Stimulated activated CD4-positive, alpha-beta T cell treated with anti-CD3 and anti-CD28 coated beads, Interleukin-12 subunit alpha, Interleukin-12 subunit beta, amount 100 ng/mL, for 48 hours (primary cell): ENCODE measurements at places on chromosomes 5 and 9.

DNA sequence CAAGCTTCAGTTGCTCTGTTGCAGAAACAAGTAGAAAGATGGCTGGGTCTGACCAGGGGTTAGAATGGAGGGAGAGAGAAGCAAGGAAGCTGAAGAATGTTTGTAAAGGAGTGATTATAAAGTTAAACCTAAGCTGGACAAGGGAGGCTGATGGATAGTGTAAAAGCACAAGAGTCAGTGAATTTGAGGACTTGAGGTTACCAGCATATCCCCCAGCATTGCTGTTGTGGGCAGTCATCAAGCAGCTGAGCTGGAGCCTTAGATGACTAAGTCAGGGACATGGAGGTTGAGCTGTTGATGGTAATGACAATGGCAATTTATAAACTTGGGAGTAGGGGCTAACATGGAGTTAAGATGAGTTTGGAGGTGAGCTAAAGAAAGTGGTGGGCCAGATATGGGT, 131.5 kb downstream of the ERCC6L2 start:
- no peak for DNase-seq

- no peak for DNase-seq
Observed at GRCh38 chr5:179822444-179822990, 1.8 kb downstream of the SQSTM1 start.

GRCh38 chr5:133232011-133232410, 180.2 kb downstream of the HSPA4 start:
- DNase-seq: no peak

DNA sequence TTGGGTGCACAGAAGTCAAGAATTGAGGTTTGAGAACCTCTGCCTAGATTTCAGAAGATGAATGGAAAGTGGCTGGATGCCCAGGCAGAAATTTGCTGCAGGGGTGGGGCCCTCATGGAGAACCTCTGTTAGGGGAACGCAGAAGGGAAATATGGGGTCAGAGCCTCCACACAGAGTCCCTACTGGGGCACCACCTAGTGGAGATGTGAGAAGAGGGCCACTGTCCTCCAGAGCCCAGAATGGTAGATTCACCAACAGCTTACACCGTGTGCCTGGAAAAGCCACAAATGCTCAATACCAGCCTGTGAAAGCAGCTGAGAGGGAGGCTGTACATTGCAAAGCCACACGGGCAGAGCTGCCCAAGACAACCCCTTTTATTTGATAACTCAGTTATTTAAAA, 383.5 kb downstream of the TLE4 start:
- DNase-seq: no peak

DNA sequence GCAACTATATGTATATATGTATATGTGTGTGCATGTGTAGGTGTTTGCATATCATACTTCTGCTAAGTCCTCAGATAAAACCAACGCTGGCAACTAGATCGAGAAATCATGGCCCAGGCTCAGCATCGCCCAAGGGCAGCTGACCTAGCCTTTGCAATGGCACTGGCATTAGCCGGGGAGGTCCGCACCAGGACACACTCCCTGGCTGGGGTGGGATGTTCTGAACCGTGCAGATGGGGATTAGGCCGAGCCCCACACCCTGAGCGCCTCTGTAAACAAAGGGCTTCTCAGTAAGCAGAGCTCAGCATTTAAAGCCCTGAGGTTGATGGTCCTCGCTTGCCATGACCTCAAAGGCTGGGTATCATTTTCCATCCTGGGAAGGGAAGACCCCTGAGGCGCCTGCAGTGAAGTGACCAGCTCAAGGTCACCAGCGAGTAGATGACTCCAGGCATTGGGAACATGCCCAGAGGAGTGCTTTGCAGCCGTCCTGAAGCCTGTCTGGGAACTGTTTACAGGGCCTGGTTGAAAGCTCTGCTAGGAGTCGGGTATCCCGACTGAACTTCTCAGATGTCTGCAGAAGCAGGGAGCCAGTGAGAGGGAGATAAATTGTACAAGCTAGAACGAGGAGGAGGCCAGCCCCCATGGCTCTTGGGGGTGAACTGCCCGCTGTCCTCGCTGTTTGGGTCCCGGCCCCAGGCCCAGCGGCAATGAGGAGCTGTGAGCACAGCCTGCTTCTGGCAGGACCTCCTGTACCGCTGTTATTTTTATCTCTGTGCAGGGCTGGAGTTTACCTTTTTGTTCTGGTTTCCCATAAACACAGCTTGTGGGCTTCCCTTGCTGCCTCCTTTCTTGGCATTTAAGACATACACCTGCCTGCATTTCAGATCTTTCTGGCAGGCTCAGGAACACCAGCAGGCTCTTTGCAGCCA, 18.4 kb downstream of the GADD45G start:
- DNase-seq: no peak

DNA sequence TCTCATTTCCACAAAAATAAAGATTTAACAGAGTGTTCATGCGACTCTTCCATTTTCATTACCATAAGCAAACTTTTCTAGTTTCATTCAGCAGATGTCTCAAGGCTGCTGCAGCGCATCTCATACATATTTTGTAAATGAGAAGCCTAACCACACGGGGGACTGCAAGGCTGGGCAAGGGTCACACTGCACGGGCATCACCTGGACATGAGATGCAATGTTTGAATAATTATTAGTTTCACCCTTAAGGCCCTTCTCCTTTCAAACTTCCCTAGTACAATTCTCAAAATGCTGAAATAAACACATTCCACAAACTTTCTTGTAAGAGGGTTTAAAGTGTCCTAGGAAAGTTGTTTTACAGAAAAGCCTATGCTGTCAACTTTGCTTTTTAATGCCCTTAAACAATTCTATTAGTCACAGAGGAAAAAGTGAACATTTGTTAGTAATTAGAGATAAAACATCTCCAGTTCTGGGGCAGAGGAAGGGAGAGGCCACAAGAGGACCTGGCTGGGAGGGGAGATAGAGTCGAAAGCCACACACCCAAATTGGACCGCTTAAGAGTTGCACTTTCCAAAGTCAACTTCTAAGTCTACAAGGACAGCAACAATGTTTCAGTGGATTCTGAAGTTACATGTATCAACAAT, 1.3 kb downstream of the DENND1A start:
- DNase-seq: no peak

GRCh38 chr9:86926145-86926544, 21.2 kb downstream of the GAS1 start:
- DNase-seq: no peak

GRCh38 chr5:113292462-113292861, 142.3 kb downstream of the TSSK1B start:
- no peak for DNase-seq
